ENCODE measurements at places on chromosomes 4 and X. TPM values are rescaled to one million over a fixed set of nuclear protein-coding genes. Genes with fewer than 3 reads are reported as not detected.

- DNase-seq: no peak
Measured at GRCh38 chr4:121582296-121582695, 114.5 kb downstream of the ANXA5 start.

DNA sequence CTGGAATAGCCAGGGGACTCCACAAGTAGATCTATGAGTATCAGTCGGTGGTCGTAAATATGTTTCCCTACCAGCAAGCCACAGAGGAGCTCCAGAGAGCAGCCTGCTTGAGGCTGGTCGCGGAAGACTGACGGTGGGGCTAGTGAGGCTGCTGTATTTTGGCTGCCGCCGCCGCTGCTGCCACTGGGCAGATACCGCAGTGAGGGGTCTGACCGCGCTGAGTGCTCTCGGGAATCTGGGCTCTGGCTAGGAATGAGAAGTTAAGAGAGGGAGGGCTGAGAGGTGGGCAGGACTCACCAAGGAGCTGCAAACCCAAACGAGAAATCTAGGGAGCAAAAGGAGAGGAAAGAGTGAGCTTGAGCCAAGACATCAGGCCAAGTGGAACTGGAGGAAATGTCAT, at the start of gene EXOC1L:
TSS of gene EXOC1L (plus strand) at position 157 of the 400 bp plus-strand sequence. CDS start at position 394, 237 bp downstream.
- no peak for DNase-seq

DNA sequence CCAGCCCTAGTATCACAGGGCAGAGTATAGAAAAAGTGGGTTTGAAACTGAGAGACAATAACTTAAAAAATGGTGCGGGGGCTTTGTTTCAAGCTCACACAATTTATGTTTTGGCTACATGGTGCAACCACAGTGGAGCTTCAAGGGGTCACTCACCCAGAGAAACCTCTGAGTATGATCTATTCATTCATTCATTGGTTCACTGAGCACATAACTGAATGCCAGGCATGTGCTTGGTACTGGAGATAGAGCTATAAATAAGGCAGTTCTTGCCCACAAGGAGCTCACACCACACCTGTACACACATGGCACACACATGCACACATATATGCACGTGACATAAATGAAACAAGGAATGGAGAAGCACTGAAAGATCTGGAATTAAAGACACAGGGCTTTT, 171.4 kb downstream of the NHS start:
- no peak for DNase-seq

DNA sequence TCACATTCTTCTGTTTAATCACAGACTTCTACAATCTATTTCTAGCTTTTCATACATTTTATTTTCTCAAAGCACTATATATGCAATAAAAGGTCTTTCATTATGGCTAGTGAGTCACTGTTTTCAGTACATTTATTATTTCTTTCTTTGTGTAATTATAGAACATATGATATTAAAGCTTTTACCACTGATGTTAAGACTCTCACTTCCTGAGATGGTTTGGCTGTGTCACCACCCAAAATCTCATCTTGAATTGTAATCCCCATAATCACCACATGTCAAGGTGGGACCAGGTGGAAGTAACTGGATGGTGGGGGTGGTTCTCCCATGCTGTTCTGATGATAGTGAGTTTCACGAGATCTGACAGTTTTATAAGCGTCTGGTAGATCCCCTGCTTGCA, 41.9 kb downstream of the UBA6 start:
- no peak for DNase-seq

- no peak for DNase-seq
Measured at GRCh38 chr4:39559626-39560025, 32.4 kb upstream of the UGDH start.

DNA sequence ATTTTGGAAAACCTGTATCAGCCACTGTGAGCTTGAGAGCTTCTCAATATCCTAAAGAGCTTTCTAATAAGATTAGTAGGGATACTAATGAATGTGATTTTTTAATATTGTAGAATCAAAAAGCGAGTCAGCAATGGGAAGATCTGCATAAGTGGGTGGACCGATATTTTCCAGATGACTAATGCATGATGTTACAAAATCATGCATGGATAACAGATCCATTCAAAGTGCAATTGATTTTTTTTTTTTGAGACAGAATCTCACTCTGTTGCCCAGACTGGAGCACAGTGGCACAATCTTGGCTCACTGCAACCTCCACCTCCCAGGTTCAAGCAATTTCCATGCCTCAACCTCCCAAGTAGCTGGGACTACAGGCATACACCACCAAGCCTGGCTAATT, 7.3 kb upstream of the CLDN2 start:
- DNase-seq: no peak

DNA sequence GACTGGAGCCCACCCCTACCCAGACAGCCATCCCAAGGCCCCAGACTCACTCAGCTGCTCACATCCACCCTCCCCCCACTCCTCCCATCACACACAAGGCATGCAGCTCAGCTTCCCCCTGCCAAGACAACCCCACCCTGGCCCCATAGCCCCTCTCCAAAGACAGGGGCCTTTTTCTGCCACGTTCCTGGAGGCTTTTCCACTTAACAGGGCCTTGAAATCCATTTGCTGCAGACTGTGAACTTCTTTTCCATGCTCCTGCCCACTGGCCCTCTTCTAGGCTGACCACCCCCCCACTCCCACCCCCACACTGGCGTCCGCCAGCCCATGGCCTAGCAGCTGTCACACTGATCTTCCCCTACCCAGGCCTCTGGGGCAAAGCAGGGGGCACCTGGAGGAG, 76.0 kb downstream of the PJA1 start:
- no peak for DNase-seq

DNA sequence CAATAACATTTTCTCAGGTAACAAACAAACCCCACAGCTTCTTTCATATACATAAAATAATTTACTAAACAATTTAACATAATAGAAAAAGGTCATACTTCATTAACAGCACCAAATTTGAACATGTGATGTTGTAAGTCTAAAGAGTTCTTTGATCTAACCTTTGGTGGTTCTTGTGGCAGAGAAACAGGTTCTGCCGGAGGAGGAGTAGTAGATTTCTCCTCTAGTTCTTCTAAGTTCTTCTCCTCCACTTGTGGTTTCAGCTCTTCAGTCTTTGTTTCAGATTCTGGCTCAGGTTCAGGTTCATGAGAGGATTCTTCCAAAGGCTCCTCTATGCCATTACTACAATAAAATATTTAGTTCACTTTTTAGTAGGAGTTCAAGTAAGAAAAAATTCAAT, 18.3 kb downstream of the G3BP2 start:
- DNase-seq: no peak

DNA sequence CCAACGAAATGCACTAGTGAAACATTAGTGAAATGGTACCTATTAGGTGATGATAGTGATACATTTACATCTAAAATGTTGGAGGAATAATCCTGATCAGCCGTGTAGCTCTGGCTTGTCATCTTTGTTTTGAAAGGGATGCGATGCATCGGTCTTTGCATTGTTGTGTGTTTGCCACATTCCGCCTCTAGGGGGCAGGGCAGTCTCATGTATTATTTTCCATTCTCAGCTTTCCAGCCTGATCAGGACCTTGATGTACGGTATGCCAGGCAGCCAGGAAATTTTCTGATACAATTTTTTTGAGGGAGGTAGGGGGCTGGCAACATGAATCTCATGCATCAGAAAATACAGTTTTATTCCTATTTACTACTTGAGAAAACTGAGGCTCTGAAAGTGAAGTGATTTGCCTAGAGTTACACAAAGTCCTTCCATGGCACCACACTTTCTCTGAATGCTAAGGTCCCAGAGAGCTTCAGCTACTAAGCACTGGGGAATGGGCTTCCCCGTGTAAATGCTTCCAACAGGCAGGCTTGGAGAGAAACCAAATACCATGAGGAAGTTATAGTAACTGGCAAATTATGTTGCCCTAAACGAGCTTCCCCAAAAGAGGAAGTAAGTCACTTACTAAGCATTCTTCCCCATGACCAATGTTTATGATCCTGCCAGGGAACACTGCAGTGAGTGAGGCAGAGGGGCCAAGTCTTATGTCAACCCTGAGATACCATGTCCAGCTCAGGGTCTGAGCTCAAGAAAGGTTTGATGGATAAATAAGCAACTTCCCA, 31.8 kb upstream of the IQSEC2 start:
- DNase-seq: peak; percentile 67

DNA sequence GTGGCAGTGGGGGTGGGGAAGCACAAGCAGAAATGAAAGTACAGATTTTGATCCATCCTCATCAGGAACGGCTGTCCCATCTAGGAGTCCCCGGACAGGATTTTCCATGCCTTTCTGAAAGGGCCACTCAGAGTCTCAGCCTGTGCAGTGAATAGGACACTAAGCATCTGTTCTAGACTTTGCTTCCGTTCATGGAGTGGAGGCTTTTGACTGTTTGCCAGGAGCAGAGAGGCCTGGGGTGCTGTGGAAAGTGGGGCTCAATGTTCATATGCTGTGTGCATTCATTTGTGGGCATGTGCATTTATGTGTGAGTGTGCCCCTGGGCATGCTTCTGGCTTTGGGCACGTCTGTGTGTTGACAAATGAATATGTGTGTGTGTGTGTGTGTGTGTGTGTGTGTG, 25.6 kb upstream of the MAMLD1 start:
- DNase-seq: no peak

GRCh38 chrX:30228526-30228925, 1.9 kb upstream of the MAGEB3 start:
- no peak for DNase-seq

DNA sequence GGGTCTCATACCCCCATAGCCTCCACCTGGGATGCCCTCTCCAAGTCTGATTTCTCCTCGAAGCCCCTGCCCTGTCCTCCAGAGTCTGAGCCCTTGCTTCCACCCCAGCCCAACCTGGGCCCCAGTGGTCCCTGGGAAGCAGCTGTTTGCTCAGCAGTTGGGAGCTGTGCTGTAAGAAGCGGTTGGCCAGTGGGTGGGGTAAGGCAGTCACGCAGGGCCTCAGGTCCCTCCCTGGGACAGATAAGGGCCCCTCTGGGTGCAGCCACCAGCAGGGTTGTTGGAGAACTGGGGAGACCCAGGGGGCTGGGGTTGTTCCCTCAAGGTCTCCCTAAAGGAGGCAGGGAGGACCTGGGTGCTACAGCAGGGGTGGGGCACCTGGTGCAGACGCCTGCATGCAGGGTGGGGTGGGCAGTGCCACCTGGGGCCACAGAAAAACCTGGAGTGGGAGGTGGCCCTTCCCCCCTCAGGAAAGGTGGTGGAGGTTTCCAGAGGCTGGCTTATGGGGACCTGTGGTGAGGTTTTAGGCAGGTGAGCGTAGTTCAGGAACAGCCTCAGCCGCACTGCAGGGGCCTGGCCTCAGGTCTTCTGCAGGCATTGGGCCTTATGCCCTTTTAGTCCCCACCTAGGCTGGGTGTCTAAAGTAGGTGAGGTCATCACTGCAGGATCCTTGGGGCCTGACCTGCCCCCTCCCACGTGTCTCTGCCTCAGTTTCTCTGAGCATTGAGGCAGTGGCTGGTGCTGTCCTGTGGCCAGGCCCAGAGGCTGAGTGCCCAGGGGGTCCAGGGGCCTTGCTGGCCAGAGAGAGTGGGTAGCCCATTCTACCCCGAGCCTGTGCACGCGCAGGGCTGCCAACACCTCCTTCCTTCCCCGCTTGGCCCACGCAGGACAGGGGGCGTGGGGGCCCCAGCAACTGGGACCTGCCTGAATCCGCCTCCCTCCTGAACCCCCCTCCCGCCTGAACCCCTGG, 3.1 kb upstream of the SLC26A1 start:
- no peak for DNase-seq

CTAG2 gene
- not detected for total RNA-seq

ARHGAP6 gene
- 0.17 TPM for total RNA-seq

MCUB gene
- total RNA-seq: 163 TPM

ZNF732 gene
- 2.0 TPM for total RNA-seq

SSX1 gene
- not detected for total RNA-seq

RIPPLY1 gene
- not detected for total RNA-seq

NDP gene
- total RNA-seq: not detected

F8A3 gene
- total RNA-seq: 2.7 TPM

PPEF1 gene
- not detected for total RNA-seq

CXorf49 gene
- total RNA-seq: not detected
